Fibroblast of villous mesenchyme (primary cell): ENCODE measurements at places on chromosomes 5 and 9. TPM values are rescaled to one million over a fixed set of nuclear protein-coding genes. Genes with fewer than 3 reads are reported as not detected.

GRCh38 chr5:136128481-136128880 lies 4.2 kb upstream of the SMAD5 start:
- DNase-seq = no peak

- peak; percentile 83 for DNase-seq
Measured at GRCh38 chr5:96629774-96630173, 32.4 kb upstream of the CAST start.

GRCh38 chr9:104339692-104340091 lies 164.4 kb upstream of the OR13F1 start:
- no peak for DNase-seq

The IFNA21 gene
- total RNA-seq = not detected in 2 replicates
